A673 (cell line): ENCODE measurements at places on chromosomes 5 and 9. TPM values are rescaled to one million over a fixed set of nuclear protein-coding genes. Genes with fewer than 3 reads are reported as not detected.

DNA sequence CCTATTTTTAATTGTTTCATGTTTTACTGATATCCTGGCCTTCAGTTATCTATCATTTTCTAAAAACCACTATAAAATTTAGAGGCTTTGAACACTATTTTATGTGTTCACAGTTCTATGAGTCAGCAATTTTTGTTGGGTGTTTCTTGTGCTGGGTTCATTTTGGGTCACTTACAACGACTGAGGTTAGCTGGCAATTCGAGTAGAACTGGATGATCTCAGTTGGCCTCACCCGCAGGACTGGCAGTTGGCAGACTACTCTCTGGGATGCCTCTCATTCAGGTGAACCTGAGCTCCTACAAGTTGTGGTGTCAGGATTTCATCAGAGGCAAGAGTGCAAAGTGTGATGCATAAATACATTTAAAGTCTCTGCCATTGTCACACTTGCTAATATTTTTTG, 151.0 kb upstream of the PAPPA start:
- DNase-seq, result no peak

GRCh38 chr5:98816582-98817222, 43.2 kb downstream of the RGMB start:
- DNase-seq, result no peak

GRCh38 chr9:99266255-99267023, 44.4 kb downstream of the SEC61B start:
- DNase-seq, result peak; percentile 85

GRCh38 chr5:153753645-153754432, 263.4 kb downstream of the GRIA1 start:
- no peak for DNase-seq

FAM221B gene
- not detected in 2 replicates for total RNA-seq

- DNase-seq, result no peak
Observed at GRCh38 chr9:107919263-107919662, 429.7 kb upstream of the KLF4 start.

- DNase-seq, result no peak
Observed at GRCh38 chr9:18014556-18014955, 435.7 kb downstream of the SH3GL2 start.

NIPAL4 gene
- total RNA-seq, result not detected in 2 replicates

- DNase-seq, result no peak
Observed at GRCh38 chr9:73327149-73327548, 175.5 kb downstream of the ANXA1 start.

DNA sequence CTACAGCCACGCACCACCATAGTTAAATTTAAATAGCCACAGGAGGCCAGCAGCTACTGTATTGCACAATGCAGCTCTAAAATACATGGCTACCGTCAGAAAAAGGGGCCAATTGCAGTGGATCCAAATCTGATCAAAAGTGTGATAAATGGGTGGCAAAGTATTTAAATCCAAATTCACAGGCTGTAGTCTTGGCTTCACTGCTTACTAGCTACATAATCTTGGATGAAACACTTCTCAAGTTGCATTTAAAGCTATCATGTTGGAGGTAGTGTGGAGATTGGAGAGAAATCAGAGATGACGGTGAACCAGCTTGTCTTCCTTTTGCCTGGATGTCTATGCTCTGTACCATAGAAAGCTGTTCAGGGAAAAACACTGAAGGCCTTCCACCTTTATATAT, 24.0 kb upstream of the SLC44A1 start:
- no peak for DNase-seq

SCGB3A2 gene
- not detected in 2 replicates for total RNA-seq

NR4A3 gene
- total RNA-seq, result 6.4 and 6.6 TPM in 2 replicates

- DNase-seq, result no peak
Observed at GRCh38 chr9:35338561-35339274, 151.2 kb upstream of the RUSC2 start.

CKS2 gene
- total RNA-seq, result 301 and 344 TPM in 2 replicates

DNA sequence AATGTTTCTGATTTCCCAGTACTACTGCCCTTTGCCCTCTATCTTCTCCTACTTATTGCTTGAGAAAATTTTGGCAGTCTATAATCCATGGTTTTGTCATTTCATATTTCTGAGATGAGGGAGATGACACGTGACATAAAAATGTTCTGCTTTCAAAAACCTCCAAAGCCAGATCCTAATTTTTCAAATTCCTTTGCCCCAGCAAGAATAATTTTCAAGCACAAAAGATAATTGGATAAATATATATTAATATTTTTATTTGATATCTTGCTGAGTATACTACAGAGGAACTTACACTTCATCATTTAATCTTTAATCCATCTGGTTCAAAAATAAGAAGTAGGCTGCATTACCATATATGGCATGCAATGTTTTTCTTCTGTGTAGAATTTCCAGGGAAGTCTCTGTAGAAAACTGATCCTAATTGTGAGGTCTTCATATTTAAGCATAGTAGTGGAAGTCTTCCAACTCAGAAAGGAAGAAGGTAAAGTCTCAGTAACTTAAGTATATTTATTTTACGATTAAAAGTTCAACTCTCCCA, 1738.8 kb downstream of the EFNA5 start:
- DNase-seq, result no peak

- DNase-seq, result peak; percentile 83
Observed at GRCh38 chr9:35464141-35465025, 25.5 kb upstream of the RUSC2 start.

NR5A1 gene
- not detected in 2 replicates for total RNA-seq

UIMC1 gene
- 46.8 and 54.0 TPM in 2 replicates for total RNA-seq

GABRA1 gene
- not detected in 2 replicates for total RNA-seq

CCDC183 gene
- 0.46 TPM in 1 of 2 replicates, not detected in the other for total RNA-seq

OLFM1 gene
- 278 and 308 TPM in 2 replicates for total RNA-seq

- DNase-seq, result no peak
Observed at GRCh38 chr9:94176608-94177007, 82.5 kb upstream of the ZNF169 start.

DNA sequence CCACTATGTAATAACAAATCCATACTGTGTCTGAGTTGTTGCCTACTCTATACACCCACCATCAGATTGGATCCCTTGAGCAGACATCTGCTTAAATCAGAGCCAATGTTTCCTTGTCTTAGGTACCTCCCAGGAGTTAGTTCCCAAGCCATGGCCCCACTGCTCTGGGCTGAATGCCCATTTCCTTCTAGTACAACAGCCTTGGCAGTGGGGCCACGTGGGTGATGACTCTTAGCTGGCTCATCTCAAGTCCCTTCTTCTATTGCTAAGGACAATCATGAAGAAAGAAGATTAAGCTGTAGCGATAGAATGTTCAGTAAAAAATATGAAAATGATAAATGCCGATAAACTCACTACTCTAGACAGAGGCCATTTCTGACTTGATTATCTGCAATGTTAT, 16.6 kb downstream of the PTGR1 start:
- DNase-seq, result no peak

- DNase-seq, result no peak
Observed at GRCh38 chr5:66702426-66702825, 106.2 kb downstream of the MAST4 start.

GRCh38 chr9:98378206-98378780, 122.8 kb upstream of the TBC1D2 start:
- DNase-seq, result no peak

DNA sequence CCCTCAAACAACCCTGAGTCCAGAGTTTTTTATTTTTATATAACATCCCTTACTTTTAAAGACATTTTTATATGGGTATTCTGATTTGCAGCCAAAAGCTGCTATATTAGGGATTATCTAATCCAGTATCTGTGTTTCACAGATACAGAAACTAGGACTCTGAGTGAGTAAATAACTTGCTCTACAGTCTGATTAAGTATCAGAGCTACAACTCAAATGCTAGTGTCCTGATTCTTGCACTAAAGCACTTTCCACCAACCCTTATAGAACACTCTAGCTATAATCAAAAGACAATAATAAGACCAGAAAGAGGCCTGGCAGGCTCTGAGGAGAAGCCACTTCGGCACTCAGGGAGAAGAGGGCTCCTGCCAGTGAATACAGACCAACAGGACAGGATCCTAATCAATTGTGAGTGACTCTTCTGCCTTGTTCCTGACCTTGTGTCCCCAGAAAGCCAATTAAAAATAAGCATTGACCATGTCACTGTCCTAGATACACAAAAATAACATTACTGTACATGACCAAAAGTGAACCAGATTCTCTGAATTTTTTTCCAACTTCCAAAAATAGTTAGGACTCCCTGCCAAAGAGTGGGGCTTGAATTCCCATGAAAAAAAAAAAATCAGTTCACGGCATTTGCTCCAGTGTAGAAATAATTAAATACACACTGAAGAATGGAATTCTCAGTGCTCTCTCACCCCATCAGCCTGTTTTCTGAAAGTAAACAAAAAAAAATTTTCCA, 63.6 kb upstream of the MAP3K1 start:
- no peak for DNase-seq

GRCh38 chr5:115947260-115947659, 15.0 kb upstream of the LVRN start:
- no peak for DNase-seq

- DNase-seq, result no peak
Observed at GRCh38 chr9:94932652-94933510, 206.4 kb downstream of the AOPEP start.

FAM169A gene
- 10.5 and 11.2 TPM in 2 replicates for total RNA-seq

IFNA2 gene
- not detected in 2 replicates for total RNA-seq

DNA sequence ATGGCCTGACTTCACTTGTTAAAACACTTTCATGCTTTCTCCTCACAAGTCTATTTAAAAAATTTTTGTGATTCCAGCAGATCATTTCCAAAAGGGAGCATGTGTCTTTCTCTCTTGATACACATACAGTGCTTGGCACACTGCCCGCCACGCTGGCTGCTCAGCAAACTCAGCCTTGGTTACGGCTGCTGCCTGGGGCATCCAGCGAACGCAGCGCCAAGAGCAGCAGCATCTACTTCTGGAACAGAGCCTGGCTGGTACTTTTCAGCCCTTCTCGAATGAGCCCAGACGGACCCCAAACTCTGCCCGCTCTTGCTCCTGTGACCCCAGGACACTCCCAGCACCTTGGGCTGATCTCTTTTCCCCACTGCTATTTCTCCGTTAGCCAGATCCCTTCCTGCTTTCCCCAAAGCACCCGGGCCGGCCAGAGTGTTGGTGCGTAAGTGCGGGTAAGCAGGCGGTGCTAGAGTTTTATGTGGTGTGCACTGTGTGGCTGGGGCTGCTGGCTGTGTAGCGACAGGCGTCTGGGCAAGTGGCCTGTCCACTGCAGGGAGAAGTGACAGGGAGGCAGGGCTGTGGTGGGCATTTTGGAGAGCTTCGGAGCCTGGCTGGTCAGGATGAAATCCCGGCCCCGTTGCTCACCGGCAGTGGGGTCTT, 73.2 kb downstream of the SH3PXD2B start:
- DNase-seq, result no peak

GRCh38 chr9:2574203-2574602, 47.4 kb upstream of the VLDLR start:
- DNase-seq, result no peak

DNA sequence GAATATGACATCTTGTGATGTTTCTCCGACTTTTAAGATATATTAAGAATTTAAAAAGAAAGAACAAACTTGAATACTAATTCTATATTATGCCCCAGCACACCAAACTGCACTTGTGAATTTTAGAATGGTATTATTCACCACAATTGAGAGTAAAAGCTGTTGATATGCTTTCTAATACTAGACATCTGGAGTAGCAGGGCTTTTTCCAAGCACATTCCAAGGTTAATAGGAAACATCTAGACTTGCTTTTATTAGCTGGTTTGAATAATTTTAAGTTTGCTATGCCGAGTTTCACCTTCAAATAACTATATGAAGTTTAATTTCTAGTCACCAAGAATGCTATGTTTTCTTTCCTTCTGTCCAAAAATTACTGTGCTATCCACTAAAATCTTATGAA, 13.5 kb downstream of the NREP start:
- DNase-seq, result no peak

C5 gene
- total RNA-seq, result 4.0 and 4.4 TPM in 2 replicates

GRCh38 chr5:158769079-158769478, 330.6 kb downstream of the EBF1 start:
- DNase-seq, result no peak

DNA sequence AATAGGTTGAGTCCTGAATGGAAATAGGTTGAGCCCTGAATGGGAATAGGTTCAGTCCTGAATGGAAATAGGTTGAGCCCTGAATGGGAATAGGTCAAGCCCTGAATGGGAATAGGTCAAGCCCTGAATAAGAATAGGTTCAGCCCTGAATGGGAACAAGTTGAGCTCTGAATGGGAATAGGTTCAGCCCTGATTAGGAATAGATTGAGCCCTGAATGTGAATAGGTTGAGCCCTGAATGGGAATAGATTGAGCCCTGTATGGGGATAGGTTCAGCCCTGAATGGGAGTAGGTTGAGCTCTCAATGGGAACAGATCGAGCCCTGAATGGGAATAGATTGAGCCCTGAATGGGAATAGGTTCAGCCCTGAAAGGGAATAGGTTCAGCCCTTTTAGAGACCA, 590.8 kb upstream of the ADAMTS16 start:
- no peak for DNase-seq

- DNase-seq, result no peak
Observed at GRCh38 chr5:122701640-122702523, 73.0 kb upstream of the SNX2 start.

PCDHAC1 gene
- total RNA-seq, result 7.2 and 8.8 TPM in 2 replicates

ADRA1B gene
- total RNA-seq, result not detected in 2 replicates

- no peak for DNase-seq
Observed at GRCh38 chr5:160475864-160476438, 54.3 kb downstream of the PTTG1 start.

- no peak for DNase-seq
Observed at GRCh38 chr9:91029650-91030361, 228.2 kb downstream of the SYK start.

DNA sequence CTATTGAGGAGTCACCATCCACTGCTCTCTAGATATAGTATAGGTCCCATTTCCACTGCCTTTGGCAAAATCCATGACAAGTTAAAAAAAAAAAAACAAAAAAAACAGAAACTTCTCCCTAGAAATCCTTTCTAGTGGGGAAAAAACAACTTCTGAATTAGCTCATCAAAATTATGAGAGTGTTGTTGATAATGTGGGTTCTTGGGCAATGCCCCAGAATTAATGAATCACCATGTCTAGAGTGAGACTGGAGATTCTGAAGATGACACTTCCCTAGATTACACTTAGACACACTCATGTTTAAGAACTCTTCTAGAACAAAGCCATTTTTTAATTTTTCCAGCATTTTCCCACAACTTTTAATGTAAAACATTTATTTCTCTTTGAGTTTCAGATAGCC, 728.0 kb upstream of the C9orf72 start:
- DNase-seq, result no peak

GRCh38 chr5:10106806-10107205, 142.9 kb downstream of the ATPSCKMT start:
- no peak for DNase-seq

CNTNAP3B gene
- 0.34 and 0.68 TPM in 2 replicates for total RNA-seq

- peak; percentile 42 for DNase-seq
Observed at GRCh38 chr5:58072300-58072965, 387.5 kb downstream of the PLK2 start.
